ENCODE measurements at places on chromosomes 3 and 15. TPM values are rescaled to one million over a fixed set of nuclear protein-coding genes. Genes with fewer than 3 reads are reported as not detected.

DNA sequence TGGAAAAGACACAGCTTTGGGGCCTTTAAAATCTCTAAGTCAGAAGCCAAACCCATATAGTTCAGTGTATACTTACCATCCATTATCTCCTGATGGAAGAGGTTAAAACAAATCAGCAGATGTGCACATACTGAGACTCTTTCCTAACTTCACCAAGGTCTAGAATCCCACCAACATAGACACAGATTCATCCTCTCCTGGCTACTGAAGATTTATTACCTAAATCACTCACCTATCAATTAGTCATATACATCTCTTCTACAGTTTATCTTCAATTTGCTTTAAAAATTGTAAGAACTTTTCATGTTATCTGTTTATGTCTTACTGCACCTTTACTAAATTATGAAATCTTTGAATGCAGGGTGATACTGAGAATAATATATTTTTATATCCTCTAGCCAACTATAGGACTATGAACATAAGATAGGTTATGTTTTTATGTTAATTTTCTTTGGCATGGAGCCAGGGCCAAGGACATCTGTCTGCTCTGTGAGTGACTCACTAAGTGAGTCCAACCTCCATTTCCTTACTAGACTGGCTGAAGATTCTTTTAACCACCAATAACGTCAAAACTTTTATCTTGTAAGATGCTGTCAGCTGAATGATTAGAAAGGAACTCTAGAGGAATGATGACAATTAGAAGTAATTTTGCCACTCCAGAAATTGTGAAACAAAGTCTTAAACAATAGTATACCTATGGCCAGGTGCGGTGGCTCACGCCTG, 397.6 kb downstream of the FOXP1 start:
- DNase-seq = no peak

- no peak for DNase-seq
Measured at GRCh38 chr3:44996556-44996969, 20.5 kb downstream of the EXOSC7 start.

GRCh38 chr3:139295040-139295439, 48.8 kb upstream of the MRPS22 start:
- no peak for DNase-seq

DNA sequence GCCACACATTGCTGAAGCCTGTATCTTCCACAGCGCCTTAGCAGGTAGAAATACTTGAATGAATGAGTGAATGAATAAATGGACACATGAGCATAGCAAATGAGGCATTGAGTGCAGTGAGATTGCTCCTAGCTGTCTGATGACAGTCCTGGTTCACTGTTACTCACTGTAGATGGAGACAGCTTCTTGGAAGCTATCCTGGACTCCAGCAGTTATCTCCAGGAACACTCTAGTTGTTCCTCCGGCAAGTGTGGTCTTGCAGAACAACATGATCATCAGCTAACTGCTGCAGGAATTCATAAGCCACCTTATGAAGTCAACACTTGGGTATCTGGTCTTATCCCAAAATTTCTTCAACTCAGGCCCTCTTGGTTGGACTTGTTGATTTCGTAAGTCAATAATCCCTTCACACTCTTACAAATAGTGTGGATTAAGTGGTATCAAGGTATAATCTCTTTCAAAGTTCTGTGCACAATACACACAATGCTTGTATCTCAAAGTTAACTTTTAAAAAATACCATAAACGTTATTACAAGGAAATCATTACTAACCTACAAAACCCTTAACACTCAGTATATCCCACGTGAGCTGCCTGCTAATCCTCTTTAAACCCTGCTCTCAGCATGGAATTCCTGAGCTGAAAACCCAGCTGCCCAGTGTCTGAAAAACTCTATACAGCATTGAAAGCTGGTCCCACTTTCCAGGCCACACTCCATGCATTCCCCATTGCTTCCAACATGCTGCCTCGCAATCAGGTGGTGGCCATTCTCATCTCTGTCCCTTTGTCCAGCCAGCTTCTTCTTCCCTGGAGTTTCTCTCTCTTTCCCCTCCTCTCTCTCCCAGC, 14.4 kb upstream of the ZBTB38 start:
- no peak for DNase-seq

DNA sequence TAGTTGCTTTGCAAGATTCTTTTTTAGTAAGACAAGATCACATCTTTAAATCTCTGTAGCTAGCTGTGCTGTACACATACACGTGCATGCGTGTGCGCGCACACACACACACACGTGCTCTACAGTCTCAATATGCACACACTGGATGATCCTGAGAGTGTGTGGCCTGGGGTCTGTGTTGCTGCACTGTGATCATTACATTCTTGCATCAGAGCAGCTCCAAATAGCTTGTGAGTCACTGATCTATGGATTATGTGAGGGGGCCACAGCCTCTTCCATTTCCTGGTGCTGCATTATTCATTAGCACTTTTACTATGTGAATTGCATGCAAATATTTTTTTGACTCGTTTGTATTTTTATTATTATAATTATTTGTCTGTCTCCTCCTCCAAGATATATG, 34.6 kb downstream of the MCTP2 start:
- no peak for DNase-seq

GRCh38 chr3:196554205-196554604, 14.1 kb downstream of the WDR53 start:
- DNase-seq = no peak

DNA sequence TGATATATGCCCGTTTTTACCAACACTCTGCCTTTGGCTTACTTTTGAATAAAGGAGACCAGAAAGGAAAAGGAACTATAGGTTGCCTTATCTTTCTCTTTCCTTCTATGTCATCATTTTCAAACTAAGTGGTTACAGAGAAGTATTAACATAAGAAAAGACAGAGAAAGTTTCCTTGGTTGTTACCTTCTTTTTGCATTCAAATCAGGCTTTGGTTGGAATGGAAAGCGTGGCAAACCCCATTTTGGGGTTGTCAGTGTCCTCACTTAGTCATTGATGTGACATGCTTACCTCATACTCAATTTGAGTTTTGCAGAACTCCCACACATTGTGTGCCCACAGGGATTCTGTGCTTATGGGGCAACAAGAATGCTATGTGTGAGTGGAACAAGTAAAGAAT, 3.7 kb upstream of the THRB start:
- DNase-seq = no peak

DNA sequence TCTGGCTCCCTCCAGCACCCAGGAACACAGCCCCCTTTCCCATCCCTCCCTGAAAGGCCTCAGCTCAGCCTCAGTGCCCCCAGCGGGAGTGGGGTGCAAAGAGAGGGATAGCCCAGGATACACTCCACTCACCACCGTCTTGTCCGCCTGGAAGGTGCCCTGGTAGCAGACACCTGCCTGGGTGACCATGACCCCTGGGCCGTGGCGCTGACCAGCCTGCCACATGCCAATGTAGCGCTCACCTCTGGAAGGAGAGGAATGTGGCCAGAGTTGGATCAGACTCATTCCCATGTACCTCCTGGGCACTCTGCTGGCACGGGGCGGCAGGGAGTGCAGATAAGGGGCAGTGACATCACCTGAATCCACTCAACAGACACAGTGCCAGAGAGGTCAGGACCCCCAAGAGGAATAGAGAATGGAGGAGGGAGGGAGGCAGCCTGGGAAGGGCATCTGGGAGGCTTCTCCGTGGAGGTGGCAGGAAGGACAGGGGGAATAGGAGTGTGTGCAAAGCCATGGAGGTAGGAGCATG, 13.1 kb downstream of the ALS2CL start:
- DNase-seq = no peak

GRCh38 chr3:59862686-59863085, 812.9 kb upstream of the CFAP20DC start:
- DNase-seq = no peak

- DNase-seq = no peak
Measured at GRCh38 chr3:110243081-110243480, 828.5 kb upstream of the NECTIN3 start.

GRCh38 chr3:31968927-31969418, 12.1 kb downstream of the OSBPL10 start:
- DNase-seq = no peak

The HES1 gene
- 4.7 TPM for total RNA-seq

The PLEKHO2 gene
- total RNA-seq = 25.4 TPM

GRCh38 chr15:31405200-31405920, 78.7 kb downstream of the KLF13 start:
- no peak for DNase-seq

GRCh38 chr3:17840126-17840525, 97.7 kb upstream of the TBC1D5 start:
- DNase-seq = no peak

The TMEM158 gene
- not detected for total RNA-seq

The GHRL gene
- 1.4 TPM for total RNA-seq

- DNase-seq = no peak
Measured at GRCh38 chr3:5766848-5767247, 579.3 kb downstream of the EDEM1 start.

- no peak for DNase-seq
Measured at GRCh38 chr3:125128861-125129501, 73.2 kb upstream of the HEG1 start.

DNA sequence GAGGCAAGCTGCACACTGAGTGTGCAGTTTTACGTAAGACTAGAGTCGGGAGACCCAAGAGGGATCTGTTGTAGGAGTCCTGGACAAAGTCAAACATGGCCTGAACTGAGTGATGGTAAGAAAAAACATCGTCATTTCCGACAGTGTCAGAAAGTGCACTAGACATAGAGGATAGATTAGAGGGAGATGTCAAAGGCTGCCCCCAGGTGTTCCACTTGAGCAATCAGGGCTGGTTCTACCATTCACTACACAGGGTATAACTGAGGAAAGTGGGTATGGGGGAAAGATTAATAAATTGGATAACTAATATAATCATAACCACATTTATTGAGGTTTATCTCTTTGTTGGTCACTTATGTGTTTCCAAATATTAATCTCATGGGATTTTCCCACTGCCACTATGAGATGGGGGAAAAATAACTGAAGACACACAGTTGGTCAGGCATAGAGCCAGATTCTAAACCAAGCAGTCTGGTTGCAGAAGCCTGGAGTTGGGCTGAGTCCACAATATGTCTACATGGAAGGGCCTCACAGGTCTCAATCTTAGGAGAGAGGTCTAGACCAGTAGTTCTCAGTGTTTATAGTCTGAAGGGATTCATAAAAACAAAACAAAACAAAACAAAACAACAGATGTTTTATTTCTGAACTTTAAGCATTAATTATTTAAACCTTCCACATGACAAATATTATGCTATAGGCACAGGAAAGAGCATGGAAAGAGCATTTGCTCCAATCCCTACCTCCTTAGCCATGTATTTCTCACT, 766.5 kb downstream of the NTRK3 start:
- DNase-seq = no peak

The MESP2 gene
- total RNA-seq = not detected

The TP63 gene
- total RNA-seq = 8.3 TPM

DNA sequence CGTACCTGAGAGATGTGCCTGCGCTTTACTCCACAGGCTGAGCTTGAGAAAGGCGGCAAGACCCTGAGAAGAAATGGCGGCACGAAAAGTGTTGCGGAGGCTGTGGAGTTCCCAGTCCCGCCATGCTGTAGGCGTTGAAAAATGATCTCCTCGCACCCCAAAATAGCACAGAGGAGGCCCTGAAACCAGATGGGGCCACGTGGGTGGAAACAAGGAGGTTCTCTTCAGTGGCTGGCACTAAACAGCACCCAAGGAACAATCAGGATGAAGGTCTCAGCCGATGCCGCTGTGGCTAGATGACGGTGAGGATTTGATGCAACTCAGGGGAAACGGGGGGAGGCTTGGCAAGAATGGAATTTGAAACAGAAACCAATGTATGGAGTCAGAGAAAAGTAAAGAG, 57.3 kb downstream of the TMEM212 start:
- DNase-seq = no peak

The SYNM gene
- 1.4 TPM for total RNA-seq

DNA sequence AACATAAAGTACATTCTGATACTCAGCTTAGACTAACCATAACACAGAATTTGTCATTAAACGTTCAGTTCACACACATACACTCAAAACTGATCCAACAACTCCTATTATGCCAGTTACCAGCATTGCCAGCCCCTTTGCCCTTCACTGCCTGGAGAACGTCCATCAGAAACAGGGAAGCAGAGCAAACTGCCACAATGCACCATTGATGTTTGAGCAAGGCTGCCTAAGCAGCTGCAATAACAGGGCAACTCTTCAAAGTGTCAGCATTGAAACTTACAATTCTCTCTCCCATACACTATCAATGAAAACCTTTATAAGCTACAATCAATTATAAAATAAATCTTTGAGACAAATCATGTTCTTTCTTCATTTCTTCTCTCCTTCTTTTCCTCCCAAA, 85.1 kb downstream of the ZBTB20 start:
- no peak for DNase-seq

DNA sequence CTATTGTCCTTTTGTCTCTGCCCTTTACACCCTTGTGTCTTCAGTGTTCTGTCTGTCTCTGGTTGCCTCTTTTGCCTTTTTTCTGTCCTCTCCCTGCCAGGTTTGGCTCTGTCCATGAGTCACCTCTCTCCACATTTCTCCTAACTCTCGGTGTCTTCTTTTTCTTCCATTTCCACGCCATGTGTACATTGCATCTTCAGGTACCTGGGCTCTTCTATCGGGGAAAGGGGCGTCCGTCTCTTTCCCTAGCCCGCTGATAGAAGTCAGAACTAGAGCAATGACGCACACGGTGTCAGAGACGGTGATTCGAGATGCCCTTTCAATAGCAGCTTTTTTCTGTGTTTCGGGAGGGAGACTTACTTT, 641 bp downstream of the OPA1 start:
- DNase-seq = no peak

- no peak for DNase-seq
Measured at GRCh38 chr15:27249760-27250109, 278.8 kb downstream of the GABRG3 start.

GRCh38 chr3:43286841-43287499, 630 bp downstream of the SNRK start:
- no peak for DNase-seq

DNA sequence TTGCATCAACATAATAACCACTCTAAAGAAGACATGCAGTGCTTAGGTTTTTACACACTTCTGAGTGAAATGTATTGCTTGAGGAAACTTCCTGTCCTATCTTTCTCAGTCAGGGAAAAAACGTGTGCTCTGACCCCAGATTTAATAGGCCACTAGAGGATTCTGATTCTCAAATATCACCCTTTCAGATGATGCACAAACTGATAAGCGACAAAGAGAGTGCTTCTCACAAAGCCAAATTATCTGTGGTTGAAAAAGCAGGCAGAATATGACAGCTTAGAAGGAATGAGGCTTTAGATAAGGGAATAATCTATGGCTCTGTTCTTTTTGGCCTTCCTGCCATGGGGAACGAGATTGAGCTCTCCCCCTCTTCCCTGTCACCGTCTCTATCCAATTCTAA, 583.4 kb upstream of the SGO1 start:
- DNase-seq = no peak

DNA sequence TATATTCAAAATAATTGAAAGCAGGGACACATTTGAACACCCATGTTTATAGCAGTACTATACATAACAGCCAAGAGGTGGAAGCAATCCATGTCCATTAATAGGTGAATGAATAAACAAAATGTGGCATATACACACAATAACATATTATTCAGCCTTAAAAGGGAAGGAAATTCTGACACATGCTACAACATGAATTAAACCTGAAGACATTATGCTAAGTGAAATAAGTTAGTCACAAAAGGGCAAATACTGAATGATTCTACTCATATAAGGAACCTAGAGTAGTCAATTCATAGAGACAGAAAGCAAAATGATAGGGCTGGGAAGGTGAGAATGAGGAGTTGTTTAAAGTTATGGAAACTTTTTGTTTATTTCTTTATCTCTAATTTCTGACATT, 40.9 kb downstream of the SNTN start:
- no peak for DNase-seq

The CHRD gene
- 0.32 TPM for total RNA-seq

The HRG gene
- 0.13 TPM for total RNA-seq
